A172 (cell line): ENCODE measurements at places on chromosomes 16 and 17. TPM values are rescaled to one million over a fixed set of nuclear protein-coding genes. Genes with fewer than 3 reads are reported as not detected.
A peak's percentile ranks its signal among the peaks of the same experiment; 100 is the strongest.

GRCh38 chr17:30376621-30377452 is 1.9 kb upstream of the CPD start:
- DNase-seq, result no peak

DNA sequence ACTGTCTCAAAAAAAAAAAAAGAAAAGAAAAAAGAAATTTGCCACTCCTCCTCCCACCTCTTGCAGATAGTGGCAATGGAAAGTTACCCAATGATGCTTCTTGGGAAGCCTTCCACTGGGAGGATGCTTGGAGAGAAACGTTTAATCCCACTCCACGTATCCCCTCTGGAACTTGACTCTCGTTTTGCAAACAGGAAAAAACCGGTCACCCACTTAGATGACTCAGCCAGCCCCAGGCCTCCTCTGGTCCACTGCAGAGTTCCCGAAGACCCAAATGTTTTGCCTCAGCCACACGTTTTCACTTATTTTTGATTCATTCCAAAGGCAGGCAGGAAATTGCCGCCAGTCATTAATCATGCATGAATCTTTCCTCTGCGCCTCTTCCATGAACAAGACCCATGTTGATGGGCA is 9.3 kb upstream of the TNFRSF17 start:
- DNase-seq, result peak; percentile 92

- no peak for DNase-seq
These were observed 24.2 kb downstream of the CCDC40 start for GRCh38 chr17:80060644-80061043.

GRCh38 chr16:11360641-11361373 is 15.5 kb downstream of the RMI2 start:
- no peak for DNase-seq

- DNase-seq, result no peak
These were observed 57.9 kb upstream of the CES5A start for GRCh38 chr16:55933038-55933437.

- peak; percentile 86 for DNase-seq
These were observed 4.8 kb downstream of the GSG1L2 start for GRCh38 chr17:9817086-9817485.

DNA sequence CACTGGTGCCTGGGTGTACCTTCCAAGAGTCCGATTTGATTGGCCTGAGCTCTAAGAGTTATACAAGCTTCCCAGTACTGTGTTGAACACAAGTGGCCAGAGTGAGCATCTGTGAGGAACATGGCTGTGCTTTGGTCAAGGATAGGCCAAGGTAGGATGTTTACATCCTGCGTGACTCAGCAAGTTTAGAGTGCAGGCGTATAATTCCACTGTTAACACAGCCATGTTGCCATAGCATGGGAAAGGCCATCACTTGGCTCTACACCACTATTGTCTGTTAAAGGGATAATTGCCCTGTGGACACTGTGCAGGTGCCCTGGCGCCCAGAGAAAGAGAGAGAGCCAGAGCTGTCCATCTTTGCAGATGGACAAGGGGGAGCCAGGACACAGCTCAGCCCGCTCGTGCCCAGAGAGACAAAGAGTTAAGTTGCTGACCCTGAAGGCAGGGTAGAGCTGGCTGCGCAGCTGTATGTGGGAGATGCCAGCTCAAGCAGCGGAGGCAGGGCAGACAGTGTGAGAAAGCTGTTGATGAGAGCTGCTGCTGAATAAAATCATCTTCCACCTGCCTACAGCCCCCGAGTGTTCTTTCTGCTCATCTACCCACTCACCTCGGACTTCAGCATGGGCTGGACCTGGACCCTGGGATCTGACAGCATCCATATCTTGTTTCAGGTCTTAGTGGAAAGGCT is 11.7 kb downstream of the CFAP52 start:
- DNase-seq, result no peak

DNA sequence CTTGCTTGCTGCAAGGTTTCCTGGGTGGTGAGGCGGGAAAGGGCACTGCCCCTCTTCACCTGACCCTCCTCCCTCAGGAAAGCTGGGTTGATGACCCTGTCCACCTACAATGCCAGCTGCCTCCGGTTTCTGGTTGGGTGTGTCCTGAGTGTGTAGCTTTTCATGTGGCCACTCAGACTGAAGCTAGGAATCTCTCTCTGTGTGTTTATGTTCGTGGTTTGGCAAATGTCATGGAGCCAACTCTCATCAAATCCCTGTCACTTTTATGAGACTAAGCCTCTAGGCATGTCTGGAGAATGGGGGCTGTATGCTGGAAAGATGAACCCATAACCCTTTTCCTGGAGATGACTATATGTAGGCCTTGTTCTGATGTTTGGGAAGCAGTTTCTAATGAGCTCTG is 17.1 kb downstream of the PLEKHG4 start:
- peak; percentile 80 for DNase-seq

- peak; percentile 11 for DNase-seq
These were observed 26.2 kb upstream of the AXIN2 start for GRCh38 chr17:65587534-65588180.

GRCh38 chr16:1662543-1662942 is 15.5 kb upstream of the JPT2 start:
- DNase-seq, result no peak

DNA sequence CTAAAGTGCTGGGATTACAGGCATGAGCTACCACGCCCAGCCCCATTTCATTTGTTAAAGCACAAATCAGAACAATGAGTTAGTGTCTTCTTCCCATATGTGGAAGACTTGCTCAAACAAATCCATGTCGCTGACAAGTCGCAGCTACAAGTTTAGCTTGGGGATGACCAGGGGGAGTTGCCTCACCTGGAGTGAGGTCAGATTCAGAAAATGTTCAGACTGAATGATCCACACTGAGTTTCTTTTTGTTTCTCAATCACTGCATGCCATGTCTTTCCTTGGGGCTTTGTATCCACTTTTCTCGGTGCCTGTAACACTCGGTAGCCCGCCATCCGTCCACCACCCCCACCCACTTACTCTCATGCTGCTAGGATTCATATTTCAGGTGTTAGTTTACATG is 437.3 kb upstream of the DYNLRB2 start:
- DNase-seq, result no peak

- peak; percentile 67 for DNase-seq
These were observed 27.8 kb downstream of the PLXDC1 start for GRCh38 chr17:39123627-39124026.

DNA sequence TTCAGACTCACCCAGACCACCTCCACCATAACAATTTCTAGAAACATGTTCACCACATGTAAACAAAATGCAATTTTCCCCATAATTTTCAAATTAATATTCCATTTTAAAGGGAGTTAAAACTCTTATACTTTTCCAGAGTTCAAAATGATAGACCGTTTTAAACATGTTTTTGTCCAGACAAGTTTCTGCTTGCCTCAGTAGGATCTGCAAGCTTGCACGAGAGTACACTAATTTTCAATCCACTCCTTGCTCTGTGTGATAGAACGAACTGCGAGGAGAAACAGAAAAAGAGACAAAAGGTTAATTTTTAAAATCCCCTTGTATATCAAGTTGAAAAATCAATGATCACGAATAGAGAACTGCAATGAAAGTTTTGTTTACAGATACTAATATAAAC is 7.1 kb downstream of the FAHD1 start:
- DNase-seq, result no peak

DNA sequence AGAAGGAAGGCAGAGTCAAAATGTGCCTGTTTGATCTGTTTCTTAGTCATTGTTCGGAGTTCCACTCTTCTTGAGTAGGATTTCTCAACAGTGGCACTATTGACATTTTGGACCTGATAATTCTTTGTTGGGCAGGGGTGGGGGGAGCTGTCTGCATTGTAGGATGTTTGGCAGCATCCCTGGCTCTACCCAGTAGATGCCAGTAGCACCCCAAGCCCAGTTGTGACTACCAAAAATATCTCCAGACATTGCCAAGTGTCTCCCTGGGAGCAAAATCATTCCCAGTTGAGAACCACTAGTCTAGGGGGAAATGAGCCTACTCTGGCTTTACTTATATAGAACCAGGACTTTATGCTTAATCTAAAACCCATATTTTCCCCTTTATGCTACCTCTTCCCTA is 1.1 kb upstream of the GFOD2 start:
- no peak for DNase-seq

- DNase-seq, result no peak
These were observed 16.6 kb downstream of the RTN4RL1 start for GRCh38 chr17:2008332-2009126.

GRCh38 chr17:74839990-74840852 is 19.5 kb downstream of the GRIN2C start:
- DNase-seq, result no peak

- no peak for DNase-seq
These were observed 2.5 kb downstream of the RSL1D1 start for GRCh38 chr16:11848842-11849241.

GRCh38 chr17:55622547-55622946 is 100.1 kb downstream of the TMEM100 start:
- no peak for DNase-seq

RHBDF1 gene
- 39.3 and 43.7 TPM in 2 replicates for total RNA-seq

SMPD3 gene
- 0.12 and 0.65 TPM in 2 replicates for total RNA-seq

KRT9 gene
- not detected in 2 replicates for total RNA-seq

GHDC gene
- 27.0 and 31.5 TPM in 2 replicates for total RNA-seq

SOX9 gene
- 21.5 and 26.1 TPM in 2 replicates for total RNA-seq

MILR1 gene
- 1.4 and 6.6 TPM in 2 replicates for total RNA-seq

HYDIN gene
- 0.31 TPM in 1 of 2 replicates, not detected in the other for total RNA-seq

ZNF785 gene
- total RNA-seq, result not detected in 2 replicates

P2RX1 gene
- 0.67 and 1.2 TPM in 2 replicates for total RNA-seq
